ENCODE measurements at places on chromosomes 16 and 17.

GRCh38 chr17:54259476-54259875, 436.7 kb downstream of the KIF2B start:
- no peak for DNase-seq

- DNase-seq, result no peak
Measured at GRCh38 chr16:51544851-51545467, 393.9 kb upstream of the SALL1 start.

DNA sequence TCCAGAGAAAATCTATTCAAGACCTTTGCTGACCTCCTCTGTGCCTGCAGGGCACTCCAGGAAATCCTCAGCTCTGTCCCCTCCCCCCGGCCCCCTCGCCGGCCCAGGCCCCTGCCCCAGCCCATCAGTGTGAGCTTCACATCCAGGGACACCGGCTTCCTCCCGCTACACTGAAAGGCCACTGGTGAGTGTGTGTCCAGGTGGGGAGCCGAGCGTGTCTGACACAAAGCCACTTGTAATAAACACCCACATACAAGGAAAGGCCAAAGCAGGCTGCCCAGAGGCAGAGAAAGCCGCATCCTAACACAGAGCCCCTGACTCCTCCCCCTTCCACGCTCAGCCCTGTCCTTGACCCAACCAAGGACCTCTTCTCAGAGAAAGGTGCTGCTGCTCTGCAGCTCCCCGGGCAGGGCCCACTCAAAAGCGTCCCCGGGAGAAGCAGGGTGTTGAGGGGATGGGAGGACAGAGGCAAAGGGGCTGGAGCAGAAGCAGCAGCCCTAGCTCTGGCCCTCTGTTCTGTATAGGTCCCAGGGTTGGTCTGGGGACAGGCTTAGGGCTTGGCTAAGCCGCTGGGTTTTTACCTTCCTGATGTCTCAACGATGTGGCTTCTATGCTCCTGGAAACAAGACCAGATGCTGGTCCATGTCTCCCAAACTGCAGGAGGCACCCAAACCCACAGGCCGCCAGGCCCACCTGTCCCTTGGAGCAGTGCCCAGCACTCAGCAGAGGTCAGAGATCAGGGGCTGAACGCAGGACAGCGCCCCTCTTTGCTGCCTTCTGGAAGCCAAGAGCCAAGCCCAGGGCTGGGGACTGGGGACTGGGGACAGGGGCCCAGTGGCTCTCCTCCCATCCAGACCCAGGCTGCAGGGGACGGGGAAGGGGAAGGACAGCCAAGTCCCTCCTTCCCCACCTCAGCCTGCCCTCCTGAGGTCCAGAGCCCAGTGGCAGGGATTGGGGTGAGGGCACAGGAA, 15.3 kb downstream of the MNT start:
- DNase-seq, result no peak

- no peak for DNase-seq
Measured at GRCh38 chr16:10282367-10282766, 100.1 kb upstream of the GRIN2A start.

DNA sequence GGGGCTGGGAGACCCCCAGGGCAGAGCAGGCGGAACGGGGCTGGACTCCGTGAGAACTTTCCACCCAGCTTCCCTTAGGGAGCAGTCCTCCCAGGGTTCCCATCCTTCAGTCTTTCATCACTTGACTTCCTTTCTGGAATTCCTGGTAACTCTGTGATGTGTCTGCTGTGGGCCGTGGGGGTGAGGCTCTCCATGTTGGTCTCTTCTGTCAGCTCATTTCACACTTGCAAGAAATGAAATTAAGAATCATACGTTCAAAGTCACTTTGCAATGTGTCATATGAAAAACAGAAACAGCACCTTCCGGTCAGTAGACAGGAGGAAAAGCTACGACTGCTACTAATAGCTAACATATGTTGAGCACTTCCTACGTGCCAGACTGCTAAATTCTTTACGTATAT, 5.4 kb upstream of the BBS2 start:
- DNase-seq, result no peak

DNA sequence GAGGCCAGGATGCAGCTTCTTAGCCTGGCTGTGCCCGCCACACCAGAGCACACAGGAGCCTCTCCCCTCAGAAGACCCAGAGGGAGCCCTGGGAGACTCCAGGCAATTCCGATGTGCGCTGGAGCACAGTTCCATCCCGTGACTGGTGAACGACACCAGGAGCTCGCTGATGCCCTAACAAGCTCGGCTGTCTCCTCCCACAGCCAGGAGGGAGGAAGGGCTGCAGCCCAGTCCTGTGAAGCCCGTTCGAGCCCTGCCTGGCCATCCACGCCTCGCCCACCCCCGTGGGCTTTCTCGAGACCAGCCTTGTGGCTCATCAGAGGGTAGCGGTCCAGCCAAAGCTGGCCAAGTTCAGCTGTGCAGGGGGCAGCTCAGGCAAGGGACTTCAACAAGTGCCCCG, 21.8 kb upstream of the RASD1 start:
- no peak for DNase-seq

DNA sequence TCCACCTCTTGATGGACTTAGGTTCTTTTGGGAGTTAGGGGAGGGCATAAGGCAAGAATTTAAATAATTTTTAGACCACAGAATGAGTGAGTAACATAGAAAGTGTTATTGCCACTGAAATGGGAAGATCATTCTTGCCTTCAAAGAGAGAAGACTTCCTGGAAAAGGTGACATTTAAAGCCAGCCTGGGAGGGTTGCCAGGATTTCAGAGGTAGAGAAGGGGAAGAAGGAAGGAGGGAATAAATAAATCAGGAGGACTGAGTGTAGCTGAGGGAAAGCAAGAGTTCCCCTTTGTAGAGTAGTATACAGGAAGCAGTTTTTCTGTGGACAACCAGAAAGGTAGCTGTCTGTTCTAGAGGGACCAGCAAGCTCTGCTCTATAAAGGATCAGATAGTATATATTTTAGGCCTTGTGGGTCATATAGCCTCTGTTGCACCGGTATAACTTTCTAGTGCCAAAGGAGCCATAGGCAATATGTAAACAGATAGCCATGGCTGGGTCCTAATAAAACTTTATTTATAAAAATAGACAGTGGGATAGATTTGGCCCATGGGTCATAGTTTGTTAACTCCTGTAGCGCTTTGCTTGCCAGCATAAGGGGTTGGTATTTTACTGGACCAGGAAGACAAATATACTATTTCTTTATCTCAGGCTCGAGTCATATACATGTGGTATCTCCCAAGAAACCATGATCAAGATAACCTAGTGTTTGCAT, 147.2 kb upstream of the CACNG5 start:
- DNase-seq, result no peak

DNA sequence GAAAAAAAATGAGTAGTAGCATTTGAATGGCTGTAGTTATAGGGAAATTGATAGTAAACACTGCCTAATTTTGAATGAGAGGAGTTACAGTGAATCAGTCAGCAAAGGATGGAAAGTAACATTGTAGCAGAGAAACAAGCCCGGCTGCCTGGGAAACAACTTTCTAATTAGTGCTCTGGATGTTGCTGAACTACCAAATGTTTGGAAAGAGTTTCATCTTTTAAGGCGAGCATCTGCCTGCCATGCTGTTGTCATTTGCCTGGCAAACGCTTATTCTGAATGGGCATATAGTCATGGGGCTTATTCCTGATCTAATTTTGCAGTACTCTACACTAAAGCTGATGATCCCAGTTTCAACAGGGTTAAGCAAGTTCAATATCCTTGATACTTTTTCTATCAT, 138.6 kb downstream of the CDH11 start:
- no peak for DNase-seq

DNA sequence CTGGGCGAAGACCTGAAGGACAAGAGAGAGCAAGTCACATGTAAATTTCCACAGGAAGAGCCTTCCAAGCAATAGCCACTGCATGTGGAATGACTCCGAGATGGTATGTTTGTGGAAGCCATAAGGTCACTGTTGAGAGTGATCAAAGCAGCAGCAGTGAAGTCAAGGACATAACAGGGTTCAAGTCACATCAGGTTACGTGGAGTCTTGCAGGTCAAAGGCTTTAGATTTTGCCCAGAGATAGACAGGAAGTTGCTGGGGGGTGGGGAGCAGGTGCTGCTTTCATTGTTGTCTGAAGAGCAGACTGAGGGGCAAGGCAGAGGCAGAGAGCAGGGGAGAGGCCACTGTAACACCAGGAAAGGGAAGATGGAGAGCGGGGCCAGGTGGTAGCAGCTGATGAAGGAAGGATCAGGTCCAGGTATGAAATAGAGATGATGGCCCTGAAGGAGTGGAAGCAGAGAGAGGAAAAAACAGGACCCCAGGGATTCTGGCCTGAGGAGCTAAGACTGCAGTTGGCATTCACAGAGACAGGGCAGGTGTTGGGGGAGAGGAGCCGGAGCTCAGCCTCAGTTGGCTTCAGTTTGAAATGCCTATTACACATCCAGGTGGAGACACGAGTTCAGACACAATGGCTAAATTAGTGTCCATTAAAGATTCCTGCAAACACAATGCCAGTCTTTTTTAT, 129.3 kb upstream of the AXIN2 start:
- DNase-seq, result no peak

DNA sequence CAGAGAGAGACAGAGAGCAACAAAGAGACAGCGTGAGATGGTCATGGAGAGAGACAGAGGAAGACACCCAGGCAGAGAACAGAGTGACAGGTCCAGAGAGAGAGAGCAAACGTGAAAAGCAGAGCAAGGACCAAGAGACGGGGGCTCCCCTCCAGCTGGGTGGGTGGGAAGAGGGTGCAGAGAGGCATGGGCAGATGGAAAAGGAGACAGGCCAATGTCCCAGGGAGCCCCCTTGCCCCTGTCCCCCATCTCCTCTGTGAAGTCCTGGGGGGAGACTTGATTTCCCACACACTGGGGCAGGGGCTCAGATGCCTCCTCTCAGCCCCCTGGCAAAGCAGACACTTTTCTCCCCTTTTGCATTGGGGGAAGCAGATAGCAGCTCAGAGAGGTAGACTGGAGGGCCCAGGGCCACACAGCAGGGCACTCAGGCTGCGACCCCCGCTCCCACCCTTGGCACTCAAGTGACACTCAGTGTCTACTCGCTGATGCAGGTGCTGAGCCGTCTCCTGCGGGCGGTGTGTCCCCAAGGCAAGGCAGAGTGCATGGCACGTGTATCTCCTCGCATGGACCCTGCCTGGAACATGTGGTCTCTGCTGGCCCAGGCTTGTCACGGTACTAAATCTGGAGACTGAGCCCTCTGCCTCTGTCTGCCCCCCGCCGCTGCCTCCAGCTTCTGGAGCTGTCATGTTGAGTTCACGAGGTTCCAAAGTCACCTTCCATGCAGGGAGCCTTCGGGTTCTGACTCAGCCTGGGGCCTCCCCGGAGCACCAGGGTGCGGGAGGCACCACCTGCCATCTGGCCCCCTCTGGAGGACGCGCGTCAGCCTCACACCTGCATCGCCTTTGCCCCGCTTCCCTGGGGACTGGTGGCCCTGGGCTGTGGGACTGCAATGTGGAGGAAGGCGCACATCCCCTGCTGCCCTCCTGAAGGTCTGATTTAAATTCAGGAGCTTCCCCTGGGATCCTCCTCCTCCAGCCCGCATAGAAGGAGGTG, 215.9 kb upstream of the GSE1 start:
- no peak for DNase-seq

DNA sequence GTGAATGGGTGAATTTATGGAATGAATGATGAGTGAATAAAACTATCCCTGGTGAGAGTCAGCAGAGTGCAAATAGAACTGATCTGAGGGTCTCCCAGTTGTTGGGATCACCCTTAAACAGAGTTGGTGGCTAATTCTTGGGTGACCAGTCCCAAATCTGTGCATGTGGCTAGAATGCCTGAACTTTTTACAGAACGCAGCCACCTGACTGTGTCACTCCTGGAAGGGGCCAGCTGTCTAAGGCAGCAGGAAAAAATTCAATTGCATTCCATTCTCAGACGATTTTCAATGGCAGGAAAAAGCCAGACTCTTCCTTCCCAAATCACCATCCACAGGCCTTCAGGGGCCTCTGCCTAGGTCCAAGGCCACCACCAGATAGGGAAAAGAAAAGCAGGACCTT, 43.5 kb downstream of the BEAN1 start:
- peak; percentile 56 for DNase-seq

- no peak for DNase-seq
Measured at GRCh38 chr17:13587487-13588338, 14.0 kb downstream of the HS3ST3A1 start.

DNA sequence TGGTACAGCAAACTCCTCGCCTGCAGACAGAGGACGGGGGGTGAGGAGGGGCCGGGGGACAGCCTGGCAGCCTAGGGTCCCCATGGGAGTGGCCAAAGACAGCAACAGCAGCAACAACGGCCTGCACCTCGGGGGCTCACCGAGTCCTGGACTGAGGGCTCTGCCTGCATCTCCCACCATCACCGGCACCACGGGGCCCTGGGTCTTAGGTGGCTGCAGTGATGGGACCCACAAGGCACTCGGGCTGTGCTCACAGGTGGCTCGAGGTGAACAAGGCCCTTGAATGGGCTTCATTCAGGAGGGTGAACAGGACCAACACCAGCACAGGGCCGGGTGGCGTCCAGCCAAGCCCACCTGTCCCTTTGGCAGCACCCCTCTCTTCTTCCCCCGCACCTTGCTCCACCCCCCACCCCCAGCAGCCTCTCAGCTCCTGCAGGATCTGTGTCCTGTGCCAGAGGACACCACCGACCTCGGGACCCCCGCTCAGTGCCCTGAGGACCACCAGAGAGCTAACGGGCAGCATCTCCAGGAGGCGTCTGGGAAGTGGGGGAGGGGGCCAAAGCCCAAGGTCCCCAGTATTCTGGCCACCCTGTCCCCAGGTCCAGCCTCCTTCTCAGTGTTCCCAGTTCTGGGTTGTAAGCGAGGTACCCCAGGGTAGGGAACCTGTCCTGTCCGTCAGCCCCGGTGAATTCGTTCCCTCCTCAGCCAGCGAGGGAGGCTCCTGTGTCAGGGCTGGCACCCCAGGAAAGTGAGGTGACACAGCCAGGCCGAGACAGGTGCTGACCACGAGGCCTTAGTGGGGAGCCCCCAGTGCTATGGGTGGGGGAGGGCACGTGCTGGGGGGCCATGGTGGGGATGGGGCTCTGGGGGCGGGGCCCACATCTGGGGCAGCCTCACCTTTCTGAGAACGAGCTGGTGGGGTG, 94.3 kb downstream of the TBC1D16 start:
- no peak for DNase-seq

DNA sequence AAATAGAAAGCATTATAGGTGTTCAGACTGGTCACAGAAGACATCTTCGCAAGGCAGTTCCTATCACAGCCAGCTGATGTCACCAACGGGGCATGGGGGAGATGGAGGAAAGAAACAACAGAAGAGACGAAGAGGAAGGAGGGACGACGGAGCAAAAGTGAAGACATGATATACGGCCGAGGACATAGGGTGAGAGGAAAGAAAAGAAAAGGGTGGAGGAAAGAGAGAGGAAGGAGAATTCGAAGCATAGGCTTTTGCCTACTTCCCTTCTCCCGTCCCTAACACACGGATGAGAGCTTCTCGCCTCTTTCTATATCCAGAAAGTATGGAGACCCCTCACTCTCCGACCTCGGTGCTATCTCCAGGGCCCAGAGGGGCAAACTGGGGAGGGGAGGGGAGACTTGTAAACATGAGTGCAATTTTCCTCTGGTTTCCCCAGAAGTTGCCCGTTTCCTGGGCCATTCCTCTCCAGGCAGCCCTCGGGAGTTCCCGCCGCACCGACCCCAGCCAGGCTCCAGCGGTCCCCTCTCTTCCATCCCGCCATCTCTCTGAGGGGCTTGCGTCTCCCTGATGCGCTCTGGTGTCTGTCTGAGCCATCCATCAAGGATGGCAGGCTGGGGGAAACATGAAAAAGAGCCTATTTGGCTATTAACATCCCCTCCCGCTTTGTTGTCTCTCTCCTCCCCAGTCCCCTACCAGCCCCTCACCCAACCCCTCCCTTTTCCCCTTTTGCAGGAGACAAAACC, 26.0 kb downstream of the COPZ2 start:
- DNase-seq, result peak; percentile 52

- peak; percentile 50 for DNase-seq
Measured at GRCh38 chr16:67198238-67198734, 645 bp upstream of the ELMO3 start.

- peak; percentile 81 for DNase-seq
Measured at GRCh38 chr17:3695129-3695722, 729 bp downstream of the P2RX5 start.

All from LHCN-M2 (cell line).